ENCODE measurements at places on chromosomes 5 and 9.

GRCh38 chr5:67029481-67029880 is 167.1 kb downstream of the CD180 start:
- no peak for DNase-seq

GRCh38 chr9:129102791-129103594 is 7.6 kb downstream of the CRAT start:
- DNase-seq, result no peak

DNA sequence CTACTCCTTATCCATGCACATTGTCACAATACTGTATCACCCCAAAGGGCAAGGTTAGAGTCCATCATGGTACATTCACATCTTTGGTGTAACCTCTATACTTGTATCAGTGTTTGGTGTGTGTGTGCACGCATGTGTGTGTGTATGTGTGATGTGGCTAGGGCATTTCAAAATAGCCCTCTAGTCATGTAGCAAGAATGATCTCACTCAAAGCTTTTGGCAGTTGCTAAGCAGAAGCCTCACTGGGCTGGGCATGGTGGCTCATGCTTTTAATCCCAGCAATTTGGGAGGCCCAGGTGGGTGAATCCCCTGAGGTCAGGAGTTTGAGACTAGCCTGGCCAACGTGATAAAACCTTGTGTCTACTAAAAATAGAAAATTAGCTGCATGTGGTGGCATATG is 245.3 kb downstream of the ADGRV1 start:
- no peak for DNase-seq

GRCh38 chr9:112378328-112379176 is 1.4 kb upstream of the HSDL2 start:
- DNase-seq, result peak; percentile 4

DNA sequence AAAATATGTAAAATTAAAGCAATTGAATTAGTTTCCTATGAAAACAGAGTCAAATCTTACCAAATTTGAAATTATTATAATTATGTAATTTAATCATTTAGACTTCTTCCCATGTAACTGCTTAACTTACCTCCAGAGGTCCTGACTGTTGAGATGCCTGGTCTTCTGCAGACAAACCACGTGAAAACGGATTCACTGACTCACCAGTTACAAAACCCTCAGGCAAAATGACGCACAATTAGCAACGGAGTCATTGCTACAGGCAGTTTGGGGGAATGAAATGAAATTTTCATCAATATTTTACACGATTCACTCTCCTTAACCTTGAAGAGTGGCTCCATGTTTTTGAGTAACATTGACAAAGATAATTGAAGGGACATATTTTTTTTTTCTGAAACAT is 460.8 kb downstream of the MTRR start:
- no peak for DNase-seq
